ENCODE measurements at places on chromosomes 5 and 9.

DNA sequence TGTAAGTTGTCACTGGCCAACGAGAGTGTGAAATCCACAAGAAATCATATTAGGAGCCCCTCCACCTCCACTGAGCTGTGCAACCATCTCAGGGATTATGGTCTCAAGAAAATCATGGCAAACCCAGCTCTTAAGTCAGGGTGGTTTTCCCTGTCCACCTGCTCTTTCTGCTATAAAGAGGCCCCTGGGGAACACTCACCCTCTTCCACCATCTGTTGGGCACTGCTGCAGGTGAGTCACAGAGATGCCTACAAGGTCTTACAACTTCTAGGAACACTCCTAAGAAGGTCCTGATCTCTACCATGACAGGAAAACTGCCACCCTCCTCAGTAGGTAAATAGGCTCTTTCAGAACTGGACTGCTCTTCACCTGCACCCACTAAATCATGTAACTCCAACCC is 61.8 kb downstream of the DRD1 start:
- DNase-seq, result no peak

DNA sequence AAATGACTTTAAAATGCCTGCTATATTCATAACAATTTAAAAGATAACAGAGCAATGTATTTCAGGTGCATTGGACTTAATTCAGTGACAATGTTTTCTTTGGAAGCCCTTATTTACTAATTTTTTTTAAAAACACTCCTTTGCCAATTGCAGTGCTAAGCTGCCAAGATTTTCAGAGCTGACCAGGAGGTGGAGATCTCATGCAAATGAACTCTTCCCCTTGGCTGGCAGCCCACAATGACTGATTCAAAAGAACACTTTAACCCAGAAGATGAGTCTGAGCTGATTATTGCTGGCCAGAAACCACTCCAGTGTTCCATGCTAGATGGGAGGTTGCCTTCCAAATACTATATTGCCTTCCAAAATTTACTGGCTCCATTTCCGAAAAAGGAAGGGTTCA is 128.3 kb upstream of the CCNH start:
- no peak for DNase-seq

DNA sequence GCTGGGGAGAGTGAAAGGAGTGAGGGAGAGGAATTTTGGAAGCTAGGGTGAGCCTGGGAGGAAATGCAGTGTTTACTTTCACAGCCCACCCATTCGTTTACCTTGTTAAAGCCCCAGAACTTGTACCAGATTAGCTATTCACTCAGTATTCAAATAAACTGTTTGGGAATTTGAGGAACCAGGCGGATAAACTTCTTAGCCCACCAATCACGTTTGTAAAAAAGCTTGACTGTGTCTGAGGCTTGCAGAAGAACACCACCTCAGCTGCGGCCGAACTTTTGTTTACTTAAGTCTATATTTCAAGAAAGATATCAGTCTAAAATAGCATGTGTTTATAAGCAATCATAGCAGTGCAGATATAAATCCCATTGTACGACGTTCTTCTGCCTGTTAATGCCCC is 5.2 kb upstream of the TLE1 start:
- DNase-seq, result no peak

- peak; percentile 5 for DNase-seq
These were observed 122.0 kb downstream of the COL23A1 start for GRCh38 chr5:178468196-178468685.

GRCh38 chr5:79042188-79042587 is 27.3 kb downstream of the DMGDH start:
- no peak for DNase-seq

- DNase-seq, result no peak
These were observed 72.1 kb upstream of the GALNT10 start for GRCh38 chr5:154118385-154118784.

DNA sequence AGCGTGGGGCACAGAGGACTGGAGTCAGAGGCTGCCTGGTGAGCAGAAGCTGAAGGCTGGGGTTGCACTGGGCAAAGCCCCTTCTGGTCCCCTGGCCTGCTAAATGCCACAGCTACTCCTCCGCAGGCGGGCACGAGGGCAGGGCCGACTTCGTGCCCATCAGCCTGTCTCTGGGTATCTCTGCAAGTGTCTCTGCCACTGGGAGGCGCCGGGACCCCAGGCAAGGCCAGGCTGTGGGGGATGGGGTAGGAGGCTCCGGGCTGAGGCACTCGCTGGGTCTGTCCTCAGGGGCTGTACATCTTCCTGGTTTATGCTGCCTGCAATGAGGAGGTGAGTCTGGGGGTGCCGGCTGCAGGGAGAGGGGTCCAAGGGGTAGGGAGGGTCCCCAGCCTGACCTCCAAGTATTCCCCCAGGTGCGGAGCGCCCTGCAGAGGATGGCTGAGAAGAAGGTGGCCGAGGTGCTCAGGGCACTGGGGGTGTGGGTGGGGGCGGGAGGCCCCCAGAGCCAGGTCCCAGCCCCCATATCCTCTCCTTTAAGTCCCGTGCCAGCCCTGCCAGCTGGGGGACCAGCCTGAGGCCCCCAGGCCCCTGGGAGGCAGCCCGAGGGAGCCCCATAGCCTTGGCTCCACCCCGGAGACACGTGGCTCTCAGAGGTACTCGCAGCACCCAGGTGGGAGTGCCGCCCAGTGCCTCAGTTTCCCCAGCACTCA is 25.1 kb downstream of the ADGRD2 start:
- no peak for DNase-seq

GRCh38 chr9:122116040-122116439 is 22.9 kb upstream of the TTLL11 start:
- no peak for DNase-seq

GRCh38 chr5:122965111-122965510 is 71.4 kb downstream of the PPIC start:
- DNase-seq, result no peak

DNA sequence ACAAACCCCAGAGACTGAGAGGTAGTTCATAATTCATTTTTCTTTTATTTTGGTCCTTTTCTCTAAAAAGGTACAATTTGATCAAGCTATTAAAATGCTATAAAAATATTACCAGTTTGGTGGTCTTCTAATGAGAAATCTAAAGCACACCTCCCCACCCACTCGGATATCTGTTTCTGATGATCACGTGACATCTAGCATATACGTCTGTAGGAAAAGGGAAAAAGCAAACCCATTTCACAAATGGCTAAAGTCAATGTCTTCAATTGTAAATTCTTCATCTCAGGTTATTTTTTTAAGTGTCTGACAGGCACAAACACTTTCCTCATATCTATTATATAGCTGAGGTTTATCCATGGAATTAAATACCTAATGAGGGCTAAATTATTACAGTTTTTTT is 18.9 kb downstream of the ZNF354A start:
- DNase-seq, result no peak

- no peak for DNase-seq
These were observed 11.7 kb downstream of the PRUNE2 start for GRCh38 chr9:76894198-76894597.

GRCh38 chr5:14959399-14960119 is 88.0 kb upstream of the ANKH start:
- no peak for DNase-seq

GRCh38 chr5:181211208-181211607 is 6.2 kb upstream of the TRIM7 start:
- no peak for DNase-seq

DNA sequence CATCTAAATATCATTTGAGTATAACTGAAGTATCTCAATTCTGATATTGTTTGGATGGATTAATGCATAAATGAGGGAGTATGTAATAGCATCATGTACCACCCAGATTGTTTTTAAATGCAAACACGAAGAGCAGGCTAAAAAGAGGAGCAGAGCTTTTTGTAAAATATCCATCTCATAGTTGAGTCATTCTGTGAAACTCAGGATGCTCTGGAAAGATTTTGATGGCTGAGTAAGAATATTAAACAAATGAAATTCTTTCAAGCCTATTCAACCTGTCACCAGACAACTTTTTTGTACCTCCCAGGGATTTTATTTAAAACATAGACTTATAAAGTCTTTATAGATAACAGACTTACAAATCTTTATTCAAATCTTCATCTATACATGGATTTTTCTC is 625.9 kb downstream of the TLE4 start:
- no peak for DNase-seq

DNA sequence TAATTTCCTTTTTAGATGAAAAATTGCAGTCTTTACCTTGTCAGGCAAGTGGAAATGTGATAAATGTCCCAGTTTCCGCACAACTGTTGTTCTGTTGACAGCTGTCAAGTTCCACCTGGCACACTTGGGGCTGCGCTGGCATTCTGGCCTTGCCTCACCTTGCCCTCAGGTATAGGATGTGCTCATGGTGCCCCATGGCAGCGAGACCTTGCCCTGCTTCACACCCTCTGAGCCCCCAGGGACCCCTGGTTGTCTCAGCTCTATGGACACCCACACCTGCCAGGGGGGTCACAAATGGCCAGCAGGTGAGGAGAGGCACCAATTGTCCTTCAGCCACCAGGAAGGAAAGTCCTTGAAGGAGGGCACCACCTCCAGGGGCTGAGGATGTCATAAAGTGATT is 37.5 kb upstream of the SEMA4D start:
- DNase-seq, result no peak

DNA sequence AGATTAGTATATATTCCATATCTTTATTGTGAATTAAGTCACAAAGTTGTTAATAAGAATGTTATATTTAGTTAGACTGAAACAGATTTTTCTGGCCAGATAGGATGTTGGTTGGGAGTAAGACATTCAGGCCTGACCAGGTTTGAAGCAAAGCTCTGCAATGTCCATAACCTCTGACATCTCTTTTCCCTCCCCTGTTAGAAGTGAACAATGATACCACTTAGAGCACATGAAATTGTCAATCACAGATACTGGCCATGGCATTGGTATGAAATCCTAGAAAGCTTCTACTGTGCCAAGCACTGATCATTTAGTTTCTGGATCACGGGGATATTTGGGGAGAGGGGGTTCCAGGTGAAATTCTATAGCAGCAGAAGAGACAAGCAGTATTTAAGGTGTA is 1455.1 kb upstream of the CDH9 start:
- no peak for DNase-seq

GRCh38 chr9:130196643-130197042 is 24.4 kb downstream of the NCS1 start:
- no peak for DNase-seq

DNA sequence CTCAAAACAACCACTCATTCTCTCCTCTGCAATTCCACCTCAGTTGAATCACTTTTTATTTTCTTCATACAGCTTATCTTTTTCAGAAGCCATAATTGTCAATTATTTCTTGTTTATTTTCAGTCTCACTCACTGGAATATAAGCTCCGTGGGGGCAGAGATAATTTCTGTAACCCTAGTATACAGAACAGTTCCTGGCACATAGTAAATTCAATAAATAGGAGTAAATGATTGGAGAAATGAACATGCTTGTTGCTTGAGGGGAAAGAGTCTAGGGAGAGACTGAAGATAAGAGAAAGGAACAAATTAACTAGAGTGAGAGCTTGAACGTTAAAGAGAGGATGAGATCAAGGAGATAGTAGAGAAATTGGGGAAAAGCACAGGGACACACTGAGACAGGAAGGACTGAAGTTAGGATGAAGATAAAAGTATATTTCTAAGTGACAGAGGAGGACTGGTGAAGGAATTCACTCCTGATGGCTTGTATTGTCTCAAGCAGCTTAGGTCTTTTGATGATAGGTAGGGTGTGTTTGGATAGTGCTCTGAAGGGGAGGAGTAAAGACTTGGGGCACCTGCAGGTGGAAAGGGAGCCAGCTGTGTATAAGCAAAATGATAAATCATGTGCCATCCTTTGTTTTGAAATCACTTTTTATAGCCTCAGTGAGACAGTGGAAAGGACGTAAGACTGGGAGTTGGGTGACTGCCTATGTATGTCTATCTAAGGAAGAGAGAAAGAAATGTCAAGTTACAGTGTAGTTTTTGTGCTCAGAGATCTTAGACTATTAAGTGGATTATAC is 2.2 kb downstream of the NAA35 start:
- no peak for DNase-seq

- no peak for DNase-seq
These were observed 54.5 kb downstream of the ADAMTS12 start for GRCh38 chr5:33837301-33837700.

DNA sequence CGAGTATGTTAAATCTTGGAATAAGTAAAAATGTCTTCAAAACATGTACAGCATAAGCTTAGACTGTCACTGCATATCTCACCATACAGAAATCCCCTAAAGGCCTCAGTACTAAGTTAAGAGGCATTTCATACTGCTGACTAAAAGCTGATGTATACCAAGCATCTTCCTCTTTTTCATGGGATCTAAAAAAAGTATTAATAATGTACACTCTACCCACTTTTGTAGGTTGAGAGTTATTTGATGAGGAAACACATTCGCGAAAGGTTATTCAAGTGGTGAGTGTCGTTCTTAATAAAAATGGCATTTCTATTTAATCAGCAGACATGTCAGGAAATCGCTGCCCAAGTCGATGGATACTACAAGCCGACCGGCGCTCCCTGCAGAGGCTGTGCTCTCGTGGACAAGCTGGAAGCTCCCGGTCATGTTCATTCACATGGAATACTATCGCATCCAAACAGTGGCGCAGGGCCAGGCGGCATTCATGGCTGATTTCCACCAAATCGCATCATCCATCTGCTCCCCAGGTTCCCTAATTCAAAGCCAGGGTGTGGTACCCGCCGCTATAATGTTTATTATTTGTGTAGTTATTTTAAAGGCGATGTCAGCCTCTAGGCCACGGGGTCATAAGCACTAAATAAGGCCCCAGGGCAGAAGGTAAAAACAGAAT is 724 bp downstream of the SGTB start:
- DNase-seq, result peak; percentile 30

DNA sequence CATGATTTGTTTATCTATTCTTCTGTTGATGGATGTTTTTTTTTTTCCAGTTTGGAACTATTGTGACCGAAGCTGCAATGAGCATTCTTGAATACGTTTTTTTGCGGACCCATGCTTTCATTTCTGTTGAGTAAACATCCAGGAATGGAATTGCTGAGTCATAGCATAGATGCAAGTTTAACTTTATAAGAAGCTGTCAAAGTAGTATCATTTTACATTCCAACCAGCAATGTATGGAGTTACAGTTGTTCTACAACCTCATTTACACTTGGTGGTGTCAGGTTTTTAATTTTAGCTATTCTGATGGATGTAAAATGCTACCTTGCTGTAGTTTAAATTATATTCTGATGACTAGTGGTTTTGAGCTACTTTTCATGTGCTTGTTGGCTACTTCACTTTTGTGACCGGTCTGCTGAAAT is 49.0 kb downstream of the NPR3 start:
- no peak for DNase-seq

GRCh38 chr9:133137451-133138231 is 16.6 kb upstream of the RALGDS start:
- peak; percentile 30 for DNase-seq

GRCh38 chr5:147701468-147701867 is 81.1 kb downstream of the JAKMIP2 start:
- no peak for DNase-seq

GRCh38 chr5:82494942-82495341 is 216.8 kb upstream of the RPS23 start:
- no peak for DNase-seq

GRCh38 chr5:105940181-105940580 is 1730.6 kb downstream of the EFNA5 start:
- DNase-seq, result no peak

GRCh38 chr5:62149879-62150278 is 156.1 kb upstream of the KIF2A start:
- DNase-seq, result no peak
